ENCODE measurements at places on chromosomes 5 and 9.

GRCh38 chr5:74963407-74963806 lies 89.0 kb downstream of the GCNT4 start:
- DNase-seq, result no peak
- no peaks in the 10 kb centered on the region for H3K4me1 ChIP-seq
- H3K27ac ChIP-seq, result no peak overlapping the region
- no peak overlapping the region for H3K4me3 ChIP-seq

GRCh38 chr5:170132269-170132975 lies 26.7 kb downstream of the FOXI1 start:
- H3K4me3 ChIP-seq, result no peak overlapping the region
- DNase-seq, result peak; percentile 17
- H3K27me3 ChIP-seq, result no peaks in the 10 kb centered on the region
- peak overlapping the region; percentile 45 for H3K27ac ChIP-seq
- no peaks in the 10 kb centered on the region for H3K36me3 ChIP-seq

- H3K36me3 ChIP-seq, result no peaks in the 10 kb centered on the region
- peaks cover 11% of the 10 kb centered on the region for H3K4me1 ChIP-seq
- no peaks in the 10 kb centered on the region for H3K27me3 ChIP-seq
- no peak overlapping the region for H3K27ac ChIP-seq
- no peak for DNase-seq
These were observed 865.4 kb downstream of the TLE4 start for GRCh38 chr9:80437091-80437640.

GRCh38 chr9:12085399-12085798 lies 607.8 kb upstream of the TYRP1 start:
- no peaks in the 10 kb centered on the region for H3K4me1 ChIP-seq
- no peak overlapping the region for H3K4me3 ChIP-seq
- no peak overlapping the region for H3K27ac ChIP-seq
- no peaks in the 10 kb centered on the region for H3K27me3 ChIP-seq
- H3K36me3 ChIP-seq, result no peaks in the 10 kb centered on the region

GRCh38 chr5:32443541-32444430 lies 754 bp downstream of the ZFR start:
- H3K27ac ChIP-seq, result peak overlapping the region; percentile 54
- peaks cover 45% of the 10 kb centered on the region for H3K36me3 ChIP-seq
- H3K27me3 ChIP-seq, result no peaks in the 10 kb centered on the region
- DNase-seq, result peak; percentile 26
- H3K4me3 ChIP-seq, result peak overlapping the region; percentile 99

GRCh38 chr5:145887217-145887616 lies 14.4 kb upstream of the GRXCR2 start:
- DNase-seq, result no peak
- H3K27me3 ChIP-seq, result no peaks in the 10 kb centered on the region
- no peak overlapping the region for H3K4me3 ChIP-seq
- H3K4me1 ChIP-seq, result no peaks in the 10 kb centered on the region
- no peak overlapping the region for H3K27ac ChIP-seq
- no peaks in the 10 kb centered on the region for H3K36me3 ChIP-seq

- DNase-seq, result no peak
- no peak overlapping the region for H3K27ac ChIP-seq
- no peak overlapping the region for H3K4me3 ChIP-seq
- H3K4me1 ChIP-seq, result peaks cover 3% of the 10 kb centered on the region
- H3K36me3 ChIP-seq, result no peaks in the 10 kb centered on the region
These were observed 27.5 kb upstream of the SYK start for GRCh38 chr9:90774071-90774470.

DNA sequence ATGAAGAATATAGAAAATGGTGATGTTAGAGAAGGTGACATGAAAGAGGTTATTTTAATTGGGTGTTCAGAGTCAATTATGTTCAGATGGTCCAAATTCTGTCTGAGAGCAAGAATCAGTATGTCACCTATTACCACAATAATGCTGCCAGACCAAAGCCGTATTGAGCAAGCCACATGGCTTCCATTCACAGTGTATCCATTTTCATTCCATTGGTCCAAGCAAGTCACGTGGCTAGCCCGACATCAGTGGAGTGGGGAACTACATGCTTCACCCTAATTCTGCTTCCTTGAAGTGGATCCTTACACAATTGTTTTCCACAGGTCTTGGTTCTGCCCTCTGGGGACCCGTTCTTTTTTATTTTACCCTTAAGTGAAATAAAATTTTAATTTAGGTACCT lies 413.5 kb downstream of the EBF1 start:
- H3K4me1 ChIP-seq, result no peaks in the 10 kb centered on the region
- H3K4me3 ChIP-seq, result no peak overlapping the region
- no peaks in the 10 kb centered on the region for H3K36me3 ChIP-seq
- no peaks in the 10 kb centered on the region for H3K27me3 ChIP-seq

DNA sequence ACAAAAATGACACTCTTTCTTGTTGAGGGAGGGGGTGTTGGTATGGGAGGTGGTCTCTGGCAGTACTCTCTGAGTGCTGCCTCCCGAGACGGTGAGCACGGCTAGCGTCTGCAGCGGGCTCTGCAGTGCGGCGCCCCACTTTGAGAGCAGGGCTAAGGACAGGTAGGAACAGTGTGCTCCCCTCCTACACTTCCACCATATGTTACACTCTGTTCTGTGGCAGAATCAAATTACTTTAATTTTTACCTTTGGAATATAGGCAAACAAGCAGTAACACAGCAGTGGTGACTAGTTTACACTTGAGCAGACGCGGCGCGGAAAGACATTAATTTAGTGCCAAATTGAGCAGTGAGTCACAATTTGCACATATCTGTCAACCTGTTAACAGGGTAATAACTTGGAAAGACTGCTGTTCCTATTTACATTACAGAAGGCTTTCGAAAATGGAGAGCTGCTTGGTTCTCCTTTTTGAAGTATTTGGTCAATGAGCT lies 136.3 kb downstream of the MED27 start:
- H3K4me1 ChIP-seq, result no peaks in the 10 kb centered on the region
- DNase-seq, result no peak
- H3K36me3 ChIP-seq, result no peaks in the 10 kb centered on the region
- no peak overlapping the region for H3K27ac ChIP-seq
- no peaks in the 10 kb centered on the region for H3K27me3 ChIP-seq

All from neuronal stem cell (in vitro differentiated cells).